Stimulated activated CD4-positive, alpha-beta T cell treated with anti-CD3 and anti-CD28 coated beads, Interleukin-4, amount 100 ng/mL, for 24 hours (primary cell): ENCODE measurements at places on chromosomes 2 and 18.

DNA sequence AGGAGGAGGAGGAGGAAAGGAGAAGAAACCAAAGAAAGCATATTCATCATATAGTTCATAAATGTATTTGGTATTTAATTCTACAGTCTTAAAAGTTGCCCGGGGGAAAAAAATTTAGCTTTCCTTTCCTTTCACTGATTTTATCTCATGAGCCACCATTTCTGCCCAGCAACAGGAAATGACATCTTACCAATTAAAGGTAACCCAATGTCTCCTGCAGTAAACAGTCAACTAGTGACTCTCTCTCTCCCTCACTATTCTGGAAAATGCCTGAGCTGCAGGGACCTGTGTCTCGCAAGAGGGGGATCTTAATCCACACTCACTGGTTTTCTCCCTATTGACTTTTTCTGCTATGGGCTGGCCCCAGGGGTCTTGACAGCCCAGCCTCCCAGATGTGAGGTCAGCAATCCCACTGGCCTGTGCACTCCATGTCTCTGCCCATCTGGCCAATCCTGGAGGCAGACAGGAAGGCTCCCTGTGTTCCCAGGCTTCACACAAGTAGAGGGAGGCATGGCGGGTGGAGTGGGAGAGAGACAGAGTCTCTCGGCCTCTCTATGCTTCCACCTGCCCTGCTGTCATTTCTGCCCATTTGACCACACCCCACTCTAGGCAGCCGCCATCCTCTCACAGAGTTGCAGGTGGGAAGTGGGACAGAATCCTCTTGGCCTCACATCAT, 85.4 kb upstream of the CABLES1 start:
- no peak for DNase-seq

DNA sequence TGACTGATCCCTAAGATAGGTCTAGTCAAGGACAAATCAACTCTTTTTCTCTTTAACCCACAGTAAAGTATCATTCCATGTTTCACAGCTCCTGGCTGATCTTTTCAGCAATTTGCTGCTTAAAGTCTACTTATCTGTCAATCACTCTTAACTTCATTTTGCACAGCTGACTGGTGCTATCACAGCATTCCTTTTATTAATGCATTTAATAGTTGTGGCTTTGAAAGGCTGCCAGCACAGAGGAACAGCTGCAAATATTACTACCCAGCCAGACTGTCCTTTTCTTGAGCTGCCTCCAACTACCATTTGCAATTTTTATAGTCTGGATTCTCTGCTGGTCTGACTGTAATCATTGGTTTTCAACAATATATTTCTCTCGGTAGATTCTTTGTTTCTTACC, 303.5 kb downstream of the STK39 start:
- no peak for DNase-seq

GRCh38 chr18:13520306-13520705, 206.1 kb downstream of the FAM210A start:
- no peak for DNase-seq

GRCh38 chr2:193076995-193077394, 882.3 kb upstream of the TMEFF2 start:
- DNase-seq: no peak

- no peak for DNase-seq
These were observed 42.1 kb downstream of the RRM2 start for GRCh38 chr2:10164601-10165000.

- no peak for DNase-seq
These were observed 77.5 kb downstream of the GFPT1 start for GRCh38 chr2:69309351-69310110.

GRCh38 chr2:134736167-134736880, 17.5 kb upstream of the TMEM163 start:
- DNase-seq: no peak

- no peak for DNase-seq
These were observed 2.8 kb upstream of the TANC1 start for GRCh38 chr2:158965641-158966040.

DNA sequence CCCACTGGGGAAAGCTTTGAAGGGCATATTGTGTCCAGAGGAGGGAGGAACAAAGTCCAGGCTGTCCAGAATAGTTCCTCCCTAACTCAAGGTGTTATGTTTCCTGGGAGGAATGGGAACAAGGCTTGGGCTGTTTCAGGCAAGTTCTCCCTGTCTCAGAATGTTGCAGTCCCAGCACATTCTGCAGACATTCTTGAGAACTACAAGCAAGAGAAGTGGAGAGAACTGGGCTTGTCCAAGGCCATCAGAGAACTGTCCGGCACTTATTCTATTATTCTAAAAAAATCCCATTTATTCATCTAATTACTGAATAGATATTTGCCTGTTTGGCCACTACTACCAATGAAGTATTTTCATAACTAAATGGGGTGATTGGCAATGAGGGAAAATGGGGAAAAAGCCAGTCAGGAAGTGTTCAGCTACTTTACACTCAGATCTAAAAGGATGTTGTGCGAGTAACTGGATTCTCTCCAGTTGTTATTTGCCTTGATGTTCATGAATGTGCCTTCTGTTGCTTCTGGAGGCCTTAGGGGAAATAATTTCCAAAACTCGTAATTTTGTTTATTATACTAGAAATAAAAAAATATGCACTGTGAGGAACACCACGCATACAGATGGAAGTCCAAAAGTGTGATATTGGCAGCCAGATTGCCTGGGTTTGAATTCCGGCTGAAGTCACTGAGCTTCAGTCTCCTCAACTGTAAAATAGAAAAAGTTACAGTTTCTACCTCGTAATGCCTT, 300.1 kb upstream of the RND3 start:
- no peak for DNase-seq

- DNase-seq: no peak
These were observed 3.4 kb downstream of the MRPL35 start for GRCh38 chr2:86202702-86203101.

GRCh38 chr2:109614715-109615636, 812 bp downstream of the SOWAHC start:
- no peak for DNase-seq

DNA sequence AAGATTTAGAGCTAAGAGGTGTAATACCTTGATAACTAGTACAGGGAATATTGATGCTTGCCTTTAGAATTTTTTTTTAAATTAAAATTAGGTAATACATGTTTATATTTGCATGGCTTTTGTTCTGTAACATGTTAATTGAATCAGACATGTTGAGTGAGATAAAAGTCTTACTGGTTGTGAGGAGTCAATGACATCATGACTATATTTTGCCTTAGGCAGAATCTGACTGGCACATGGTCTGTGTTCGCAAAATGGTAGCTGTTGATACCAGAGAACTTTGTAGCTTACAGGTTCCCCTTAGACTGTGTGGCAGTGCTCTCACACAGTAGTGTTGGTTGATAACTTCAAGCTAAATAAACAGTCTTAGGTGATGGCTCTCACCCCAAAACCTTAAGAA, 199.7 kb downstream of the PTPRM start:
- DNase-seq: no peak

- no peak for DNase-seq
These were observed 218.2 kb downstream of the SH3BP4 start for GRCh38 chr2:235170016-235170415.

DNA sequence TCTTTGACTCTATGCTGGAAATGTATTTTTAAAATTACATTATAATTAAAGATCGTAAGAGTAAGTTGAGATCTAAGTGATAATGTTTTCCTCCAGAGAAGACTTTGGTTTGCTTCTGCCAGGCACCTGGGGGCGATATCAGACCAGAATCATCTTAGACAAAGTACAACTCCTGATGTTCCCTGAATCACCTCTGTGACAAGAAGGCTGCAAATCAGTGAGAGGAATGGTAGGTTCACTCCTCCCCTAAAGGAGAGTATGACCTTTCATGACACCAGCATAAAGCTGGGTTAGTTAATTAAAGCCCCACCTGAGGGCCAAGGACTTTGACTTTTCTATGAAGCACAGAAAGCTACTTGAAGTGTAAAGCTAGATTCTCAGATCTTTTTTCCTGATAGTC, 114.4 kb upstream of the DTNA start:
- no peak for DNase-seq

DNA sequence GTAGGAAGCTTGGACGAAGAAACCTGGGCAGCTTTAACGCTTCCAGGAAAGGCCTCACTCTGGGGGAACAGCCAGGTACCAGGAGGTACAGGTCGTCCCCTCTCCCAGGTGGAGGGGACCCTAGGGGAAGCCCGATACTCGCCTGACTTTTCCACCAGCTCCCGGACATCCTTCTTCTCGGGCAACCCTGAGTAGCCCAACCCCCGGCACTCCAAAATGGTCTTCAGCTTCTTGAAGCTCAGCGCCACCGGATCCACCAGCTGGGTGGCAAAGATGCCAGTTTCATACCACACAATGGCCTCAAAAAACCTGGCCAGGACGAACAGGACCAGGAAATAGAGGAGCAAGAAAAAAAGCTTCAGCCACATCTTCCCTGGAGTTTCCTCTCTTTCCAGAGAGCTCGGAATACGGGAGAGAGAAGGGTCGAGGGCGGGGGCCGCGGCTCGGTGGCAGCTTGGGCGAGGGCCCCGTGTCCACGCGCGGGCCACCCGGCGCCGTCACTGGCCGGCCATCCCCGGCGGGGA, 1.1 kb downstream of the RNF103 start:
- peak; percentile 22 for DNase-seq

GRCh38 chr2:50118905-50119702, 912.8 kb downstream of the NRXN1 start:
- DNase-seq: no peak

GRCh38 chr2:69509011-69509749, 71.9 kb upstream of the NFU1 start:
- no peak for DNase-seq

DNA sequence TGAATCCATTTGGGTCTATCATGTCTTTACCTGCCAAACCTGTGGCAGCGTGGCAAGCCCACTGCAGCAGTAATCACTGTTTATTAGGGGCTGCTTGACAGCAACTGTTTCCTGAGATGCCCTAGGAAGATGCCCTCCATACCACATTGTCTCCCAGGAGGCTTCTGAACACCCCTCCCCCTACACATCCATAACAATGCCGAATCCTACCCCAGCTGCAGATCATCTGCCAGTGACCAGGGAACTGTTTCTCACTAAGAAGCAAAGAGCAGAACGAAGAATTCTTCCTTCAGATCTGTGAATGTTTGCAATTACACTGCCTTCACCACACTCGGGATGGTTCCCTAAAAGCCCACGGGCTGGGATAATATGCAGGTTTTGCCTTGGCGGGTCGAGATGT, 127.8 kb downstream of the VIT start:
- DNase-seq: no peak

DNA sequence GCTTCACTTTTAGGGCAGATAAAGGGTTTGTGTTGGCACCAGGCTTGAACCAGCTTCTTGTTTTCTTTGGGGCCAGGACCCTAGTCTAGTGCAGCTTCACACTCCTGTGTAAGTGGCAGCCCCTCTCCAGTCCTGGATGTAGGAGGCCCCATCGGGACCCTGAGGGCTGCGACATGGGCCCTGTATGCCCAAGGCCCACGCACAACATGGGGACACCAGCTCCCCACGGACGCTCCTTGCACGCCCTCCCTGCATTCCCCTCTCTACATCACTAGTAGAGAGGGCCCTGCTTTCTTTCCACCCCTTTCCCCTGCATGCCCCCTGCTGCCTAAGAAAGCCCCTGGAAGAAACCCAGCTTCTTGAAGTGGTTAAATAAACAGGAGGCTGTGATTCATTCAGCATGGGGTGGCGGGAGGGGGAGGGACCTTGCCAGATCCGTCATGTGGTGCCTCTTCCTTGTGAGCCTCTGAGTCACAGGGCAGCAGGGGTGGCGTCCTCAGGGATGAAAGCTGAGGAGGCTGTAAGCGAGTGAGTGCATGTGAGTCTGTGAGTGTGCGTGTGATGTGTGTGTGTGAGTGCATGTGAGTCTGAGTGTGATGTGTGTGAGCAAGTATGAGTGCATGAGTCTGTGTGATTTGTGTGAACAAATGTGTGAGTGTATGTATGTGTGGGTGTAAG, 42.5 kb downstream of the COPS8 start:
- DNase-seq: peak; percentile 57

- peak; percentile 69 for DNase-seq
These were observed 36.5 kb downstream of the MRPL44 start for GRCh38 chr2:223993634-223994232.

DNA sequence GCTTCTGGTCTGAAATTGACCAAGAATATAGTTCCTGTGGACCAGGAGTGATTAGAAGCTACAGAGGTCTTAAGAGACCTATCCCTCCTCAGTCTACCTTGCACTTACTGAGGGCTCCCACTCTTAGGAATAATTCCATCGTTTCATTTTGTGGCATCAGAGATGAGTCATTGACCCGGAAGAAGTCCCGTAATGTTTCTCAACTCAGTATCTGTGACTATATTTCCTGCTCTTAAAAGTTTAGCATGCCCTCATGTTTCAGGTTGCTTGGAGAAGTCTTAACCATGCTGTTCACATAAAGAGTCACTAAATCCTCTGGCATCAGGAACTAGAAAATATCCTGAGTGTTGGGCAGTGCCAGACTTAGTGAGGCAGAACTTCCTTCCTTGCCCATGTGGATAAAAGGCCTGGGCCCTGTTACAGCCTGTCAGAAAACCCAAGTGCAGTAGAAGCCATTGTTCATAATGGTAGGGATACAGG, at the start of gene IL36A:
Gene IL36A (plus strand): TSS at position 430 of the 480 bp plus-strand sequence. CDS start 413 bp downstream, outside the sequence.
- DNase-seq: no peak

DNA sequence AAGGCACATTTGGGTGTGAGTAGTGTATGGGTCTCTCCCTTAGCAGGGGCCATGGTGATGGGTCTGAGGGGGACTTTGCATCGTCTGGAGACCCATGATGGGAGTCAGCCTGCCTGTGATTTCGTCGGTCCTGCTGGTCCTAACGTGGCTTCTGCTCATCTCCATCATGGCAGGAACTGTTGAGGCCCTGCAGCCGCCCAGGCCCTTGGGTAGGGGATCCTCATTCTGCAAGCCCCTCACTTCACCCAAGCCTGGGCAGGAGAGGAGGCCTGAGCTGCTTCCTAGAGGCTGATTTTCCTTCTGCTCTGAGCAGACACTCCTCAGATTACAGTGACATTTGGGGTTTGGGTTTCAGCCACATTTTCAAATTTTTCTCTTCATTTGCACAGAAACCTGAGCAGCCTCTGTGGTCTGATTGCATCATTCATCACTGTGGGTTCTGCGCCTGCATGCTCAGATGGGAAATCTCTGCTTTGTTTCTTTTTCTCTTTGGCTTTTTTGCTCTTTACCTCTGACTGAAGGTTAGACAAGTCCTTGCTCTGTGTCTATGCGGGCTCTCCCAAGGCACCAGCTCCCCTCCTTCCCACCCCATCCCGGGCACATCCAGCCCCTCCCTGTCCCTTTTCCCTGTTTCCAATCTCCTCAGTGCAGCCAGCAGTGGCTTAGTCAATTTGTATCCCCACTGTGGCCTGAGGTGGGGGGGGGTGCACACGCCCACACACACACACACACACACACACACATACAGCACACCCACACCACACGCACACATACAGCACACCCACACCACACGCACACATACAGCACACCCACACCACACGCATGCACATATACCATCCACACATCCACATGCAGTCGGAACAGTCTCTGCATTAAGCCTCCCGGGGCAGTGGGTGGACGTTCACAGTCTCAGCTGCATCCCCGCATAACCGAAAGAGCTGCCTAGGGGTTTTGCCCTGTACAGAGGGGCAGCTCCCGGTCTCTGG, 305.4 kb upstream of the HS6ST1 start:
- DNase-seq: no peak
